ENCODE measurements at places on chromosomes 7 and 10.

DNA sequence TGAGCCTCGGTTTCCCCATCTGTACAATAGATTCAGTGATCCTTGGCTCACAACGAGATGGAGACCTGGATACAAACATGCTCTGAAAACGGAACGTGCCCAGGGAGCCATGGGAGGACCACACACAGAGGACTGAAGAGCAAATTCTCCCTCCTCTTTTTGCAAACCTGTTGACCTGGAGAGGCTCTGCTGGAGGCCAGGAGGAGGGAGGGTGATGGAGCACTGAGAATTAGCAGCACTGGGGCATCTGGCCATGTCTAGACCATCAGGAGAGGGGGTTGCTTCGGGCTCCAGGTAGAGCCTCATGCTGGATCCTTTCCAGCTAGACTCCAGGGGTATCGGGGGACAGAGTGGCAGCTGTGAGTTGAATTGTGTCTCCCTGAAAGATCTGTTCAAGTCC lies 97.4 kb upstream of the GPR26 start:
- no peak for DNase-seq

DNA sequence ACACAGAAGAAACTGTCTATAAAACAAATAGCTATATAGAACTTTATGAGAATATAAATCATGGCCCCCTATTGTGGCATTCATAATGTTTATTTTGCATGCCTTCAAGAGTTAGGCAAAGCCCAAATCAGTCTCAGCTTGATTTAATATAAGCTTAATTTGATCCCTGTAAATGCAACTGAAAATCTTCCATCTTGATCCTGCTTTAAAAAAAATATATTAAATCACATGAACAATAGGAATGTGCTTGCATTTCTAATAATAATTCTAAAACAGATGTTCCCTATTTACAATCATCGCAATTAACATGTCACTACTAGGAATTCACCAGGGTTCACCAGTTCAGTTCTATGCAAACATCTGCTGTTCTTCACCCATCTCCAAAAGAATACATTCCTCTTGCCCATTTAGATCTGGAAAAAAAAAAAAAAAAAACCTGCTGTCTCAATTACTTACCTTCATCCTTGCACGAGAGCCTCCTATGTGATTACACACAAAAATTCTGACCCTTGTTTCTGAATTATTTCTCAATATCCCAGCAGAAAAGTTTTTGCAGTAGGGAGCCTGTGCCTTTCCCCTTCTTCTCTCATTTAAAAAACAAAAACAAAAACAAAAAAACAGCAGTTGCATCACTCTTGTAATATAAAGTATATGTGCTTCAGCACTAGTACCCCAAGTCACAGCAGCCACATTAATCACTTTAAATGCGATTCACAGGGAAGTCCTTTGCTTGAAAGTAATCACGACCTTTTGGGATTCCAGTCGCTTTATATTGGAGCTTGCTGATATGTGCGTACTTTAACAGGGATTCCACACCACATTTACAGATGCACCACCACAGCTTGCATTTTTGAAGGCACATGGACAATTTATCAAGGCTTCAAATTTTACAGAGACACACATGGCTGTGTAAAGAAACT lies 194.8 kb upstream of the KMT2E start:
- DNase-seq = no peak

DNA sequence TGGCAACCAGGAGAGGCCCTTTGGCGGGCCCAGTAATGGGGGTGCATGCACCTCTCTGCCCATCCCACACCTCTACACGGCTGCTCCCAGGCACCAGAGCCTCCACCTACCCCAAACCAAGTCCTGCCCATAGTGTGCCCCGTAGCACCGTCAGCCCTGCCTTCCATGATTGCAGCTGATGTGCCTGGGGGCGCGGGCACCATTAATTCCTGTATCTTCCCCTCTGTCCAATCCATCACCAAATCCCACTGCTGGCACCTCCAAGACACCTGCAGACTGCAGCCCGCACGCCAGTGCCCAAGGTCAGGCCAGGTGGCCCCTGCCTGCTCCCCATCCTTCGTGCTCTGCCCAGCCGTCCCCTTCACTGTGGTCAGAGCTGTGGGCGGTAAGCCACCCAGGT lies 533.0 kb downstream of the PTPRN2 start:
- no peak for DNase-seq

- DNase-seq = no peak
Measured at GRCh38 chr10:95354110-95354509, 63.3 kb upstream of the PDLIM1 start.

DNA sequence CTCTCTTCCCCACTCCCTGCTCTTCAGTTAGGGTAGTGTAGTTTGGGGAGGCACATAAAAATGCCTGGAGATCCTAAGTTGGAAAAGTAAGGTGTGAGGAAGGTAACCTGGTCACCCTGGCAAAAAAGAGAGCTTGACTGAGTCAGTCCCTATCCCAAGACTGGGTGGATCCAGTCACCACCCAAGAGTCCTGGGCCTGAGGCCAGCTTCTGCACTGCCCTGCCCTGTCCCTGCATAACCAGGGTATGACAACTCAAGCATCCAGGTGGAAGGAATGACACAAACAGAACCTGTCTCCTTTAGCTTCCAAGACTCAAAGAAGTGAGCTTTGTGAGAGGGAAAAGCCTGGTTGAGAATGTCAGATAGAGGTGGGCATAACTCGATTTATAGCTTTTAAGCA lies 26.9 kb upstream of the SORBS1 start:
- DNase-seq = no peak

DNA sequence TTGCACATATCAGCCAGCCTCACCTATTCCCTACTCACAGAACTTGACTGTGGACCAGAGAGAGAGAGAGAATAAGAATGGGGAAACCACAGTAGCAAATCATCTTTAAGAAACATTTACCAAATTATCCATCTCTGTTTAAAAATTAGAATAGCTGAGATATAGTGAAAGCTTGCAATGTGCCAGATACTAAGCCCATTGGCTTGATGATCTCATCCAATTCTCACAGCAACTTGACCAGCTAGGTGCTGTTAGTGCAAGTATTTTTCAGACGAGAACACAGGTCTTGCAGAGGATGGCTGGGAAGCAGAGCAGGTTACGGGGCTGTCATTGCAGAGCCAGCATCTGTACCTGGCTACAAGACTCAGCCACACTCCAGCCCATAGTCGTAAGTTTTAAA lies 50.9 kb downstream of the KLF6 start:
- DNase-seq = no peak

GRCh38 chr7:55024776-55025175 lies 6.0 kb downstream of the EGFR start:
- DNase-seq = no peak

GRCh38 chr7:102287111-102287980 lies 678 bp downstream of the SH2B2 start:
- DNase-seq = no peak

DNA sequence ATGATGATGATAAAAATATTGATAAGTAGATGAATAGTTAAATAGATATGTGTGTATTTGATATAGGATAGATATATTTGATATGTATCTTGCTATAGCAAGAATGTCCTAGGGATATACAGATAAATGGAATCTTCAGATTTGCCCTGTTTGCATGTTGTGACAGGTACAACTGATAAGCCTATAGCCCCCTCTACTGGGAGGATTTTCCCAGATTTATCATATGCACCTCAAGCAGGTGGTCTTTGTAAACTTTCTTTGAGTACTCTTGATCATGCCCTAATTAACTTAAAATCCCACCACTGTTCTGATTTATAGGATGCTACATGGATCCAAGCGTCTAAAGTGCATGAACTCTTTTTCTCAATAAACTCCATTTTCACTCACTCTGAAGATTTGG lies 1050.7 kb downstream of the SORCS3 start:
- no peak for DNase-seq
